NCI-H510A treated with DMSO at 0.1 percent for 48 hours (cell line): ENCODE measurements at places on chromosomes 5 and 9.

- no peak for DNase-seq
Observed at GRCh38 chr9:68714416-68715180, 9.6 kb downstream of the PIP5K1B start.

DNA sequence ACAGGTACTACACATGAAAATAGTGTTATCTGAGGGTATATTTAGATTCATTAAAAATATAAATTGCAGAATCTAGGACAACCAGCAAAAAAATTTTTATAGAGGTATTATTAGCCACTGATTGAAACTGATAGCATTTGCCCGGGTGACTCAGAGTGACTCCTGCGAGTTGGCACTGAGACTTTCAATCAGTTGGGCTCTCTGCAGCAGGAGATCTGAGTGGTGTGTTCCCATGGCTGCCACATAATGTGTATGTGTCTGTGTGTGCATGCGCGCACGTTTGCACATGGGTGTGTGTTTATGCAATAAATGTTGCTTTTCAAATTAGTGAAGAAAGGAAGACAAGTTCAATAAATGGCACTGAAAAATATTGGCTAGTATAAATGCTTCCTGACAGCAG is 100.1 kb upstream of the MRPS30 start:
- no peak for DNase-seq

DNA sequence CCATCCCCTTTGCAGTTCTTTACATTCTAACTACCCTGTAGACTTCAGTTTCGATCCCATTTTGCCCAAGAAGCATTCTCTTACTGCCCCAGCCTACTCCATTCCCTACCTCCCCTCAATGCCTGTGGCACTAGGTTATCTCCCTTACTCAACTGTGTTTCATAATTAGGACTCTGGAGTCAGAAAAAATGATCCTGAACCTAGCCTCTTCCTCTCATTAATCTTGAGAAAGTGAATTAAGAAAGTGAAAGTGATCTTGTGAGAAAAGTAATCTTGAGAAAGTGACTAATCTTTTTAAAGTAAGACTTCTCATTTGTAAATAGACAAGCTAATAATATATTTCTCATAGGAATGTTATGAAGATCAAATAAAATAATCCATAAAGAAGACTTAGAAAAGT is 444.0 kb upstream of the TRPC7 start:
- no peak for DNase-seq

DNA sequence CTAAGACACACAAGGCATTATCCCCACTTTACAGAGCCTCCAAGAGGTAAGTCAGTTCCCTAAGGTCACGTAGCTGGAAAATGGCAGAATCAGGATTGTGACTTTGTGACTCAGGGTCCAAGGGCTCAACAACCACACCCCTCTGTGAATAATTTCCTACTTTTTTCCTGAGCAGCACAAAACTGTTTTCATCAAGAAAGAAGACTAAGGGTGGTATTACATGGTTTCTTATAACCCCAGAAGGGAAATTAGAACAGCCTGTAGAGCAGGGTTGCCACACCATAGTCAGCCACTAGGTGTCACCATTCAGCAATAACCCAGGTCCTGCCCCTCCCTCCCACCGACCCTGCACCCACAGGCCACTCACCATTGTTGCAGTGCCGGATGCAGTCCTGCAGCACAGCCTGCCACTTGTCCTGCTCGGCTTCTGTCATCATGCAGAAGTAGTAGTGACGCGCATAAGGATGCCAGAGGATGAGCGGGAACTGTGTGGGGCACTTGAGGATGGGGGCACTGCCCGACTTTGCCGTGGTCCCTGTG is 72.1 kb downstream of the LRSAM1 start:
- no peak for DNase-seq

- DNase-seq = peak; percentile 13
Observed at GRCh38 chr5:96997265-96997859, 61.5 kb downstream of the LNPEP start.

DNA sequence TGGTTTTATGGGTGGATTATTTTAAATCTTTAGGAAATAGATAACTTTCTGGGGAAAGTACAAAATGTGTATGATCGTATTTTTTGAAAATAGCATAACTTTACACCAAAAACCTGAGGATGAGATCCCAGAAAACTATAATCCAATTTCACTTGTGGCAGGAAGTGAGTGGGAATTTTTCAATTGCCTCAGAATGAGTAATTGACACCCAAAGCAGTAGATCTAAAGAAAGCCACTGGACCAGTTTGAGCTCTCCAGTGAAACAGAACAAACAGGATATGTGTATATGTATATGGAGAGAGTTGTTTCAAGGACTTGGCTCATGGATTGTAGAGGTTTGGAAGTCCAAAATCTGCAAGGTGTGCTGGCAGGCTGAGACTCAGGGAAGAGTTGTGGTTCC is 109.2 kb upstream of the SHB start:
- DNase-seq = peak; percentile 73

GRCh38 chr5:94849324-94849723 is 230.9 kb downstream of the SLF1 start:
- no peak for DNase-seq

DNA sequence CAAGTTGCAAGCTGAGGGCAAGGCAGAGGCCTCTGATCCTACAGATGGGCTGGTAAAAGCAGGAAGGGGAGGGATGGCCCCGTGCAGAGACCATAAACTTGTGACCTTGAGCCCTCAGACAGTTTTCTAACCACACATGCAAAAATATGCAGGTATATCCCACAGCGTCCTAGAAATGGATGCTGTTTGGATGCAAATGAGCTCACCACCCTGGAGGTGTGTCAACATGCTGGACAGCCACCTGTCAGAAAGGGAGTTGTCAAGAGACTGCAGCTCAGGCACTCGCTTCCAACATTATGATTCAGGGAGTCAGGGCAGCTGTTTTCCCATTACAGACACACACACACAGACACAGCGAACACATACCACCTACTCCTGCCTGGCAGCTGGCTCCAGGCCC is 97.3 kb upstream of the PANK3 start:
- no peak for DNase-seq

DNA sequence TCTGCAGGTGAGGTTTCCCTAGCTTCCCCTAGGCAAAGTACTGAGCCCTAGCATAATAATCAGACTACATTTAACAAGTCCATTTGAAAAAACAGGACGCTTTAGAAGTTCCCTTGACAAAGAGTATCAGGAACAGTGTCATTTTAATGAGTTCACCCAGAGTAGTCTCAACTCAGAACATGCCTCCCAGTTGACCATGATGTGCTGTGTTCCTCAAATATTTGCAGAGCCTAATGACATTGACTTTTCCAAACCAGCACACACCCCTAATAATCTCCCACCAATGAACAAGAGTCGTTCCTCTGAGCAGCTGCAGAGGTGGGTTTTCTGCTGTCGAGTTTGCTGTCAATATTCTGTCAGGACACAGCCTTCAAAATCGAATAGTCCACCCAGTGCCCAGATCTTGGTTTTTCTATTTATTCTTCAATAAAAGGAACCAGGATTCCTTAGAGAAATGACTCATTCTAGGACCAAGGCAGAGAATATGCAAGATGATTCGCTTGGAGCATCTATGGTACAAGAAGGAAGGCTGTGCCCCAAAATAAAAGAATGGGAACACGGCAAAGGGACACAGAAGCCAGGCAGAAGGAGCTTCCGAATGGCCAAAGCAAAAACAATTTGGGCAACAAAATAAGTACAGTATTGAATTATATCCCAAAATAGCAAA is 57.6 kb downstream of the OTULIN start:
- no peak for DNase-seq

- no peak for DNase-seq
Observed at GRCh38 chr9:6930827-6931226, 173.1 kb downstream of the KDM4C start.

GRCh38 chr9:91196103-91196950 is 165.4 kb downstream of the AUH start:
- no peak for DNase-seq

- no peak for DNase-seq
Observed at GRCh38 chr5:169416583-169417196, 115.8 kb upstream of the SLIT3 start.

GRCh38 chr5:131536211-131536826 is 98.7 kb downstream of the RAPGEF6 start:
- DNase-seq = peak; percentile 40

- no peak for DNase-seq
Observed at GRCh38 chr9:72577212-72577753, 55.9 kb downstream of the TMC1 start.

DNA sequence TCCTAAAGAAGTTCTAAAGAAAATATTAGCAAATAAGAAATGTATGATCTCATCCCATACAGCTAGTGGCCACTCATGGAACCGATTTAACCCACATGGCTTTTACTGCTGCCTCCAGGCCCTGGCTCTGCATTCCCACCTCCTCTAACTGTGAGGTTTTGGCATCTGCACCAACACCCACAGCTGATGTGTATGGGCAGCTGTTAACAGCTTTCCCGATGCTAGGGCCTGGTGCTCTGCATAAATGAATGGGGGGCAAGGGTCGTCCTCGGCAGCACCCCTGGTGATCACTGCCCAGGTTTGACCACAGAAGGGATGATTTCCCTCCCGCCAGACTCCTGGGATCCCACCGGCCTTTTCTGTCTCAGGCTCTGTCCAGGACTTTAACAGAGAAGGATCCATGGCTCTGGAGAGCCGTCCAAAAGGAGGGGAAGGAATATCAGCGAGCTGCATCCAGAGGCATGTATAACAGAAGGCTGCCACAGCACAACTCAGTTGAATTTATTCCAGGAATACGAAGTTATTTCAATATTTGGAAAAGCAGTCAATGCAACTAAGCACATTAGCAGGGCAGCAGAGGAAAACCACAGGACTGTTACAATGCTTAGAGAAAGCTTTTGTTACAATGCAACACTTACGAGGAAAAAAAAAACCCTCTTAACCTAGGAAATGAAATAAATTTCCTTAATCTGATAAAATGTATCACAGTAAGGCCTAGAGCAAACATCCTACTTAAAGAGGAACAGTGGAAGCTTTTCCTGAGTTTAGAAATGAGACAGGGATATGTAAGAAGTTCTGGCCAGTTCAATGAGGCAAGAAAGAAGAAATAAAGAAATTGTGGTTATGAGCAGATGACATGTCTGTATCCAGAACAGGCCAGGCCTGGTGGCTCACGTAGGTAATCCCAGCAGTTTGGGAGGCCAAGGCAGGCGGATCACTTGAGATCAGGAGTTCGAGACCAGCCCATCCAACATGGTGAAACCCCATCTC is 63.1 kb downstream of the NACC2 start:
- DNase-seq = no peak

DNA sequence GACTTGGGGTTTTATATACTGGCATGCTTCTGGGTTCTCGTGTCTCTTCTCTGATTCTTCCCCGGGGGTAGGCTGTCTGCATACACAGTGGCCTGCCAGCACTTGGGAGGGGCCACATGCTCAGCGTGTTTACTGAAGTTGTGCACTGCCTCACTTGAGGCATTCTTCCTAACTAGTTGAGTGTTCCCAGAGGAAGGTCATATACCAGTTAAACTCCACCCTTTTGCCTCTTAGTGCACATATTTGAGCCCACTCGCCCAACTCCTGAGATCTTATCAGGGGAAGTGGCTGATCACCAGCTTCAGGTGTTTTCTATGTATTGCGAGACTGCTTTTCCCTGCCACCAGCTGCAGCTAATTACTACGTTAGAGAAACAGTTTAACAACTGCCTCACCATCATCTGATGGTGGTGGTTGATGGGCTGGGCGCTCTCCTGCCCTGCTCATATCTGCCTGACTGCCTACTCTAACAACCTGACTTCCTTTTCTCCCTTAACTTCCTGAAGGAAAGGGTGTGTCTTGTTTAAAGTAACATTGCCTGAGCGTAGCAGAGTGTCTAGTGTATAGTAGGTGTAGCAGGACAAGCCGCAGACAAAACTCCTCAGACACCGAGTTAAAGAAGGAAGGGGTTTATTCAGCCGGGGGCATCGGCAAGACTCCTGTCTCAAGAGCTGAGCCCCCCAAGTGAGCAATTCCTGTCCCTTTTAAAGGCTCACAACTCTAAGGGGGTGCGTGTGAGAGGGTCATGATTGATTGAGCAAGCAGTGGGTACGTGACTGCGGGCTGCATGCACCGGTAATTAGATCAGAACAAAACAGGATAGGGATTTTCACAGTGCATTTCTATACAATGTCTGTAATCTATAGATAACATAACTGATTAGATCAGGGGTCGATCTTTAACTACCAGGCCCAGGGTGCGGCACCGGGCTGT is 60.1 kb upstream of the CLINT1 start:
- no peak for DNase-seq

DNA sequence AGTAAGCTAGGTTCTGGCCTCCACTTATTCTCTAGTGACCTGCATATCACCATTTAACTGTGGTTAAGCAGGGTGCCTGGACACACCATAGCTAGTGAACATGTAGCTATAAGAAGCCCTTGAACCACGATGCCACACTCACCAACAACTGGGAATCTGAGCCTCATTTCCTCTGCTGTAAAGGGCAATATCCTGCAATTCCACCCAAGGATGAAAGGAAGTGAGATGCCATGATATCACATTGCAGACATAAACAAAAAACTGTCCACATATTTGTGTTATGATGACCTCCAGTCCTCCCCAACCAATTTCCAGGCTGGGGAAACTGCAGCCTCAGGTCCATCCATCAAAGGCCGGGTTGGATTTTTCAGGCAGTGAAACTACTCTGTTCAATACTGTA is 10.4 kb downstream of the TNIP1 start:
- DNase-seq = no peak

DNA sequence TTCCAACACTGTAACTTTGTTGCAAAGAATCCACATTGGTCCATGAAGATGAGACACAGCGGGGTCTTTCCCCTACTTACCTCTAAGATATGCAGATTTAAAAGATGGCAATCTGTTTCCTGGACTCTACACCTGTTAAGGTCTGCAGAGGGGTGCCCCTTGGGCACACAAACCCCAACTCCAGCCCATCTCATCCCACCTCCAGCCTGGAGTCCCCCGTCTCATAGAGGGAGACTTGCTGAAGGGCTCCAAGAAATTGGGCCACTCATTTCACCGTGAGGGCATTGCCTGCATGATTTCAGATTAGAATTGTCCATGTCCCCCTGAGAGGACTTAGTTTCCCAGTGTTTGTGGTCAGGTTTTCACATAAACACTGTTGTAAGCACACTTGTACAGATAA is 365.7 kb downstream of the IRX2 start:
- DNase-seq = no peak

DNA sequence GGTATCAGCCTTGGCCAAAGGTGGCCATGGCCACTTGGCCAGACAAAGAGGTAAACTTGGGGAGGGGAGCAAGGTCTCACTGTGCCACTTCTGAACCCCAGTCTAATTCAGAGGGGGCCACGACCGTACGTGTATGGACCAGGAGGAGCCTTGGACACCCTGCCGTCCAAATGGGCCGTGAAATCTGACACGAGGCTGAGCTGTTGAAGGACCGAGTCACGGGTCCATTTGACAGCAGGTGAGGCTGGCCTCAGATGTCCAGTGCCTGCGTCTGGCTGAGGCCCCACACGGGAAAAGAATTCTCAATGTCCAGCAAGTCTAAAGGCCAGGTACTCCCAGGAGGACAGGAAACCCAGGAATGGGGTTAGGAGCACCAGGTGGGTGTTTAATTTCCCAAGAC is 17.7 kb downstream of the CMBL start:
- DNase-seq = no peak

- DNase-seq = no peak
Observed at GRCh38 chr5:44001675-44002380, 387.4 kb downstream of the FGF10 start.

GRCh38 chr9:98924946-98925820 is 18.5 kb upstream of the COL15A1 start:
- no peak for DNase-seq
